Brain (organoid and tissue), 16 donors: ENCODE measurements at places on chromosomes 4 and X.
A peak's percentile ranks its signal among the peaks of the same experiment; 100 is the strongest.

DNA sequence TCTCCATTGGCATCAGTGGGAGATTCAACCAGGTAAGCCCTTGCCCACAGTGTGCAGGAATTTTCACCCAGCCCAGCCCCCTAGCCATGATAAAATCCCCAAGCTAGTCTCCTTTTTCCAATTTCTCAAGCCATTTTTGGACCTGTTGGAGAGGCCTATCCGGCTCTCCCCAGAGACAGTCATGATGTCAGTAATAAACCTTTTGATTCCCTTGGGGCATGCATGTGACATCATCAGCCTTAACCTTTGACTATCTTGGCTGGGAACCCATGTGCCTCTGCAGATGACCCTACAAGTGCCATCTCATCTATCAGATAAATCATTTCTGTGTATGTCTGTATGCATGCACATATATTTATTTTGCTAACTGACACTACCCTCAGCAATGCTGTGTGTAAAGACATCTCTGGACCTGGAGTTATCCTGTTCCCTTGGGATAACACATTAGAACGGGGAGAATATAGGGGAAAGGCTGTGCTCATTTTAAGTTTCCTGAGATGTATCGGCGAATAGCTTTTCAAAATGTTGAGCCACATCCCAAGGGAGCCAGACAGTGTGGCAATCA is 51.0 kb downstream of the CYTL1 start:
- DNase-seq: no peak

DNA sequence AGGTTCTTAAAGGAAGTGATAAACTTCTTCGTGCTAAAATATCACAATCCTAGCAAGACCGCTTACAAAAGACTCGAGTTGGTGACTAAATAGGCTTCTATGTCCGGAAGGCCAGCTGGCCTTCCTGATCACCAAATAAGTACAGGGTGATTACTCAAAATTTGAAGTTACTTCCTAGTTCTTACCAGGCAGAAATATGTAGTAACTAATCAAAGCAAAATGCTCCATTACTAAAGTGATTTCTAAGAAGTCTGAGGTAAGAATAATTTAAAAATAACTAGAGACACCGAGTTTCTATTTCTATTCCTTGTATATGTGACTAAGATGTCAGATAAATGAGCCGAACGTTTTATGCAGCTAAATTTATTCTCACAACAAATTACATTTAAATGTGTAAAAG is 62.2 kb downstream of the NSUN7 start:
- no peak for DNase-seq

GRCh38 chr4:74944354-74944793 is 11.5 kb downstream of the PARM1 start:
- DNase-seq: no peak

- no peak for DNase-seq
Observed at GRCh38 chr4:175106301-175106700, 188.1 kb downstream of the ADAM29 start.

DNA sequence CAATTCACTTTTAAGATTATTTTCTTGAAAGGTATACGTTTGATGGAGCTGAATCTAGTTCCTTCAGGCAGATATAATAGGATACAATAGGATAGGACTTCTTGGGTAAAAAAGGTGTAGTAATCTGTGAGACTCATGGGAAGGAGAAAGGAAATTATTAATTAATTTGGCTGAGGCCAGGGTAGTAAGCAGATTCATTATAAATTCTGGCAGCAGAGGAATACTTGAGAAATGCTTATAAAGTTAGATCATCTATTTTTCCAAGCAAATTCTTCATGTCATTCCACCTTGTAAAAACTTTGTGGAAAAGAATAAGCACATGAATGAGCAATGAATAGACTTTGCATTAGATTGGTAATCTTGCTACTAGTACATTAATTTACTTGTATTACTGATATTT is 46.9 kb downstream of the GYPE start:
- DNase-seq: no peak

DNA sequence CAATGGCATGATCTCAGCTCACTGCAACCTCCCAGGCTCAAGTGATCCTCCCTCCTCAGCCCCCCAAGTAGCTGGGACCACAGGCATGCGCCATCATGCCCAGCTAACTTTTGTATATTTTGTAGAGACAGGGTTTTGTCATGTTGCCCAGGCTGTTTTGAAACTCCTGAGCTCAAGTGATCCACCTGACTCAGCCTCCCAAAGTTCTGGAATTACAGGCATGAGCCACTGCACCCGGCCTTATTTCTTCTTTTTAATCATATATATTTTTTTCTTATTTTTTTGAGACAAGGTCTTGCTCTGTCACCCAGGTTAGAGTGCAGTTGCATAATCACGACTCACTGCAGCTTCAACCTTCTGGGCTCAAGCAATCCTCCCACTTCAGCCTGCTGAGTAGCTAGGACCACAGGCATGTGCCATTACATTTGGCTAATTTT is 184.0 kb downstream of the TSPAN5 start:
- no peak for DNase-seq

DNA sequence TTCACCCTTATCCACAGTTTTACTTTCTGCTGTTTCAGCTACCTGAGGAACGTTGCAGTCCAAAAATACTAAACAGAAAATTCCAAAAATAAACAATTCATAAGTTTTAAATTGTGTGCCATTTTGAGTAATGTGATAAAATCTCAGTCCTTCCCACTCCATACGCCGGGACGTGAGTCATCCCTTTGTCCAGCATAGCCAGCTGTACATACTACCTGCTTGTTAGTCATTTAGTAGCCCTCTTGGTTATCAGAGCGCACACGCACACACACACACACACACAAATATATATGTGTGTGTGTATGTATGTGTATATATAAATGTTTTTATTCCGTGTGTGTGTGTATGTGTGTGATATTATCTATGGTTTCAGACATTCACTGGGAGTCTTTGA is 4.8 kb upstream of the CCSER1 start:
- DNase-seq: no peak

- no peak for DNase-seq
Observed at GRCh38 chr4:176760471-176760870, 32.3 kb downstream of the VEGFC start.

- peak; percentile 49 for DNase-seq
Observed at GRCh38 chr4:156981262-156981769, 9.7 kb upstream of the PDGFC start.

DNA sequence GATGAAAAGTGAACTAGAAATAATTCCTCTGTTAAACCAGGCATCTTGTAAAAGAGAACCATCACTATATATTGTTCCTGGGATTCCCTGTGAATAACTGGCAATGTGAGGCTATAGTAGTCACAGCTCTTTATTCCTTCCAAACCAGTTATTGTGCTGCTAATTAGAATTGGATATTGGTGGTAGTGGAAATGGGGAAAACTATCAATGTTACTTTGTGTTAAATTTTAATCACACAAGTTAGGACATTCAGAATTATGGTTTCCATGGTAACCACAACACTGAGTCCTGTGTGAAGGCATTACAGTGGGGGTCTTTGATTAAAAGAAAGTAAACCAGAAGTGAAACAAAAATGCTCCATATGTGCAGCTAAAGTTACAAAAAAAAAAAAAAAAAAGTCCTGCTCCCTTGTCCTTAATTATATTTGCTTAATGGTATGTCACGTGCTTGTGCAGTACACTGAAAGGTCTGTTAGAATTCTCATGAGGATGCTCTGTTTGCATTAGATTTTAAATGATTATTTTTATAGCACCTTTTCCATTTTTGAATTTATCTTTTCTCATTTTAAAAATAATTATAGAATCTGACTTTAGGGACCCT is 200.4 kb downstream of the ADGRL3 start:
- DNase-seq: peak; percentile 73

DNA sequence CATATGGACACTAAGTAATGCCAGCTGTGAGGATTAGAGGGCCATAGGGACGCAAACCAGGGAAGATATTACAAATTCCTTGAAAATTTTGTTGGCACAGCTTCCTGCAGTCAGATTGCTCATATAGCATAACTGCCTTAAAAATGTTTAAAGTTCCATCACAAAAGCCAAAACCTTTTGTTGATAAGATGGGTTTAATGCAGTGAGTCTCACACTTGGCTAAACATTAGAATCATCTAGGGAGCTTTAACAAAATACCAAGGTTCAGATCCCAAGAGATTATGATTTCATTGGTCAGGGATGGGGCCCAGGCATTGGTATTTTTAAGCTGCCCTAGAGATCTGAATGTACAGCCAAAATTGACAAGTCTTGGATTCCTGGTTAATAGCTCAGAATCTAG is 376.5 kb upstream of the MAD2L1 start:
- no peak for DNase-seq

DNA sequence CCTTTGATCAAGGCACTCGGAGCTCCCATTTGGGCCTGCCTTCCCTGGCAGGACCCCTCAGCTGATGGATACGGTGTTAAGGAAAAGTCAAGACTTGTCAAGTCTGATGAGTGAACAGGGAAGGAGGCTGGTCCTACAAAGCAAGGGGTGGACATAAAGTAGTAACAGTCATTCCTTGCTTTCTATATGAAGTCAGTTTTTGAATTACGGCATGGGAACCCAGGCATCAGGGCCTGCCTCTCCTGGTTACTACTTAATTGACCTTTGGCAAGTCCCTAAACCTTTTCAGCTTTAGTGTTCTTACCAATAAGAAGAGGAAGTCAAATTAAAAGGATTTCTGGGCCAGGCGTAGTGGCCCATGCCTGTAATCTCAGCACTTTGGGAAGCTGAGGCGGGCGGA is 7.0 kb downstream of the CHST7 start:
- no peak for DNase-seq

DNA sequence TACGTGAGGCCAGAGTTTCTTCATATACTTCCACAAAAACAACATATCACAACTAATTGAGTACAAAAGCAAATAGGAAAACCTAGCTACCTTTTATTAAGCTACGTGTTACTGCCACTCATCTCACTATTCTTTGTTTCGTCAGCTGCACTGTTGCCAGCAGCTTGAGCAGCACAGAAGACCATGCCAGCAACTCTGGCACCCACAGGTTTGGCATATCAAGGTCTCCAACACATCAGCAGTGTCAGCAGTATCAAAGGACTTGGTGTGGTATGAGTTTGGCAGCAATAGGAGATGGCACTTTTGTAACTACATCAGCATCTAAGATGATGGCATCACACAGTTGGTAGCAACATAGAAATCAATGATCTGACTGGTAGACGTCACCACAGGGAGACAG is 30.7 kb downstream of the CDKL2 start:
- DNase-seq: no peak

DNA sequence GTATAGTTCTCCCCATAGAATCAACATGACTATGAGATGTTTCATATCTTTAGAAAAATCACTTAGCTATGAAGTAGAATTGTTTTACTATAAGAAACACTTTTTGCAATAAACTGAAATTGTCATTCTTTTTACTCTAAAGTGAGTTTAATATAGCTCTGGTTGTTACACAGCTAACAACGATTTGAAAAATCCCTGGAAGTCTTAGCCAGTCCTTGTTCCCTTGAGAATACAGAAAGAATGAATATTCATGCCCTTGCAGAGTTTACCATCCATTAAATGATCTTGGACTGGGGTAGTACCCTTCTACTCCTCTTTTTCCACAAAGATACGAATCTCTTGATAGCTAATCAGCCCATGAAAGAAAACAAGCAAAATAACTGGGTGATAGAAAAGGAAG is 141.8 kb downstream of the JADE1 start:
- DNase-seq: peak; percentile 1

DNA sequence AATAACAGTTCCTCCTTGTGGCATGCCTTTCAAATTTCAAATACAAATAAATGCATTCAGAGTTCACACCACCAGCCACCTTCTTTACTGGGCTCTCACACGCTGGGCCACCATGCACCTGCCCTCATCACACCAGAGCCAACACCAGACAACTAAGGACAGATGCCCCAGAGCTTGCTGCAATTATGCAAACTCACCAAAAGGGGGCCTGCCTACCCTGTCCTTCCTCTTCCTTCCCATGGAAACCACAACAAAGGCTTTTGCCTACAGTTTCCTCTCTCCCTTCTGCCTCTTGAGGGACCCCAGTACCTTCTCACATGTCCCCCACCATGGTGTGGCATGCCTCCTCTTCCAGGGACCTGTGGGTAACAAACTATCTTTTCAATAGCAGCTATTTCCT is 1333.9 kb upstream of the TENM3 start:
- no peak for DNase-seq

- DNase-seq: no peak
Observed at GRCh38 chrX:56802428-56802827, 73.4 kb downstream of the NBDY start.
